ENCODE measurements at places on chromosomes 7 and 10. TPM values are rescaled to one million over a fixed set of nuclear protein-coding genes. Genes with fewer than 3 reads are reported as not detected.

GRCh38 chr10:30093303-30093950, 34.0 kb upstream of the JCAD start:
- DNase-seq = no peak

GRCh38 chr10:28906934-28907333, 229.6 kb downstream of the BAMBI start:
- no peak for DNase-seq

GRCh38 chr7:103752995-103753394, 236.5 kb downstream of the RELN start:
- no peak for DNase-seq

Gene SDK1
- total RNA-seq = 1.3 TPM

- DNase-seq = no peak
Observed at GRCh38 chr10:30188101-30188500, 128.7 kb upstream of the JCAD start.

GRCh38 chr10:84765656-84766055, 437.3 kb downstream of the CCSER2 start:
- no peak for DNase-seq

Gene AOAH
- total RNA-seq = 1.9 TPM

- DNase-seq = no peak
Observed at GRCh38 chr7:151018421-151019129, 5.7 kb downstream of the ATG9B start.

Gene TDRD1
- total RNA-seq = 1.9 TPM

- DNase-seq = no peak
Observed at GRCh38 chr7:115005953-115006352, 84.1 kb downstream of the MDFIC start.

Gene OR6B1
- not detected for total RNA-seq

- no peak for DNase-seq
Observed at GRCh38 chr7:38594949-38595348, 36.2 kb downstream of the AMPH start.

Gene NYAP1
- total RNA-seq = 0.38 TPM

DNA sequence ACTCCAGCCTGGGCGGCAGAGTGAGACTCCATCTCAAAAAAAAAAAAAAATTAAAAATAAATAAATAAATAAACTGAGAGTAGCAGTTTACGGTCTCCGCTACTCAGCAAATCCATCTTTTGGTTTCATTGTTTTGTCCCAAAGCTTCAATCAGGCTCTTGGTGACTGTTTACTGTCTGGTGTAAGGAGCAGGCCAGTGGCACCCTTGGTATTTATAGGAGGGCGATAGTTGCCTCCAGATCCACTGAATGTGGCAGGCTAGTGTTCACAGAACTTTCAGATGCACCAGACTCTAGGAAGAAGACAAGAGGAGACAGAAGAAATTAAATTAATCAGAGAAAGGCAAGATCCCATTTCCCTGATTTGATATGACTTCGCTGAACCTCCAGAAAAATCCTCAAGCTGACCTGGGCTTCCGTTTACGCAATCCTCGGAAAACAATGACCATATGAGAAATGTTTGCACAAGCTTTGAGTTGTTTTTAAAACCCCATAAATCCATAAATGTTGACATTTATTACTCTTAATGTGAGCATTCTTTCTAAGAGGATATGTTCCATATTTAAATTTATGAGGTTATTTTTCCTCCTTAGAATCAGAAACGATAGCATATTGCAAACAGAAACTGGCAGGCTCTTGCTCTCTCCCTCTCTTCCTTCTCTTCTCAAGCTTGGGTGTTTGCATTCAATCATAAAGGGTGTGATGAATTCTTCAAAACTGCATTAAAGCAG, 7.1 kb upstream of the MUC3A start:
- DNase-seq = no peak

DNA sequence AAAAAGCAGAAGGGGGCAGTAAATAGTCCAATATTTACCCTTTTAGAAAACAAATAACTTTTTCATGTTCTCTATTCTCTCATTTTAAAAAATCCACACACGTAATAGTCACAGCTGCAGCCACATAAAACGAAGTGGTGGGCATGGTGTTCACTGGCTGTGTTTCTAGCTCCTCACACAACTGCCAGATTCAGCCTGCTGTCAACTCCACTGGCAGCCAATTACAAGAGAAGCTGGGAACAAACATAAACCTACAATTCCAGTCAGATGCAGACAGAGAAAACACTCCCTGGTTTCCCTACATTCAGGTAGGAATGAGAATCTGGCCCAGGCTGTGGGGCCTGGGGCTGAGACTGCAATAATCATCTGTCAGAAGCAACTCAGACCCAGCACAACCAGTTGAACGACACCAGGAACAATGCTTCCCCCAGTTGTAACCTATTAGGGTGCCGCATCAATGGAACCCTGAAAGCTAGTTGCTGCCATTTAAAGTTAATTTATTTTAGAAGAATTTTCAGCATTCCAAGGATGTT, 29.1 kb downstream of the ERCC6 start:
- no peak for DNase-seq

- DNase-seq = peak; percentile 26
Observed at GRCh38 chr10:119616882-119617570, 20.3 kb upstream of the TIAL1 start.

DNA sequence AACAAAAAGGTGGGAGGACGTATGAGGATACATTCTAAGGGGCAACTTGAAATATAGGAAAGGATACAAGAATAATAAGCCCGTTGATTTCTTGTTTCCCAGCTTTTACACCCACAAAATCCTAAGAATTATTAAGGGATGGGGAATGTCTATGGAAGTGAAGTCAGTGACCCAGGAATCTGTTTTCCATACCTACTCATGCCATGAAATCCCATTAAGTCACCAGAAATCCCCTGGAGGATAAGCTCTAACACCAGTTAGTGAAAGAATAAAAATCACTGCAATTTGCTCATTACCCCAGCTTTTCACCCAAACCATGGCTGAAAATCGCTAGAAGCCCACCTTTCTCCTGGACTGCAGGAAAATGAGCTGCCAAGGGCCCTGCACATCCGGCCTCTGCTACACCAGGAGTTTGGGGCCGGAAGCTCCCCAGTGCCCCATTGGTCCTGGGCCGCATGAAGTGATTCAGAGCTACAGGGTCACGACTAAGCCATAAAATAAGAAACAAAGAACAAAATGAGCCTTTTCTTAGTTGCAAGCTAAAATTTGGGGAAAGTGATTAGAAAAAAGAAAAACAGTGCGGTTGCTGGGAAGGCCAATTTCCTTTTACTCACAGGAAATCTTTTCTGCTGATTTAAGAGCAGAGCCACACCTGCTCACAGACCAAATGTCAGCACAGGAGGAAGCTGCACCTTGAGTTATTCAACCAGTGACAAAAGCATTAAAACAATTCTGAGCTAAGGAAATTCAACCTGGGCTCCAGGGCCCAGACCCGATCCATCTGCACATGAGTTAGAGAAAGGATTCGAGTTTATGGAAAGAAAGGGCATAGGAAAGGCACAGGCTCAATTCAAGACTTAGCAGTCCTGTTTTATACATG, 40.3 kb downstream of the HIPK2 start:
- DNase-seq = no peak

GRCh38 chr7:25500393-25500921, 272.2 kb upstream of the NPVF start:
- DNase-seq = no peak

- DNase-seq = peak; percentile 69
Observed at GRCh38 chr10:16792675-16793074, 24.5 kb downstream of the RSU1 start.

Gene HTR7
- total RNA-seq = 0.22 TPM

Gene SEMA3D
- total RNA-seq = 1.8 TPM

Gene HOXA1
- not detected for total RNA-seq

DNA sequence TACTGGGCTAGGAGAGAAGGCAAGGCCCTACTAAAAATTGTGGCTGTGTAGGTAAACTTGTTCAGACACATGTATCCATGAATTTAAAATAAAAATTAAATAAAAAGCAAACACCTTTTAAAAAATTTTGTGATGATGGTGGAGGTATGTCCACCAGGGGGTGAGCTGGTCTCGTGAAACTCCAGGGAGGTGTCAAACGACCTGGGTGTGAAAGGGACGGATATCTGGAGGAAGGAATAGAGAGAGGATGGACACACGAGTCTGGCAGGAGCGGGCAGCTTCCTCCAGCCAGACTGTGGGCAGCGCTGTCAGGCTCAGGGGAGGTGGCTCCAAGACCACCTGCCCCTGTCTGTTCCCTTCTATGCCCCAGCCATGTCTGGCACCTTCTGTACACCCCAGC, 34.8 kb upstream of the DMBT1 start:
- DNase-seq = no peak

Gene HMX3
- not detected for total RNA-seq

DNA sequence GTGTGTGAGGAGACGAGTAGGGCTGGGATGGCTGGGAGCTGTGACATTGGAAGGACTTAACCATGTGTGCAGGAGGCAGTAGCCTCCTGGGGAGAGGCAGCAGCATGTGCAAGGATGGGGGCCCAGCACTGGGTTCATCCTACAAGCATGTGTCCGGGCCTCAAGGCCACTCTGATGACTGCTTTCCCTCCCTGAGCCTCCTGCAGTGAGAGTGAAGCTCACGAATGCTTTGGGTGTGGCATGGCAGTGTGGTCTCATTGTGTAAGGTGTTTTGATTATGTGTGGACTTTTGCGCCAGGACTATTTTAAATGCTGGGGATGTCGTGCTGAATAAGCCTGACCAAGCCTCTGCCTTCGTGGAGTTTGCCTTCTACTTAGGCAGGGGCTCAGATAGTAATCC, 122.0 kb upstream of the INSYN2A start:
- no peak for DNase-seq

Gene PLPP4
- total RNA-seq = not detected

DNA sequence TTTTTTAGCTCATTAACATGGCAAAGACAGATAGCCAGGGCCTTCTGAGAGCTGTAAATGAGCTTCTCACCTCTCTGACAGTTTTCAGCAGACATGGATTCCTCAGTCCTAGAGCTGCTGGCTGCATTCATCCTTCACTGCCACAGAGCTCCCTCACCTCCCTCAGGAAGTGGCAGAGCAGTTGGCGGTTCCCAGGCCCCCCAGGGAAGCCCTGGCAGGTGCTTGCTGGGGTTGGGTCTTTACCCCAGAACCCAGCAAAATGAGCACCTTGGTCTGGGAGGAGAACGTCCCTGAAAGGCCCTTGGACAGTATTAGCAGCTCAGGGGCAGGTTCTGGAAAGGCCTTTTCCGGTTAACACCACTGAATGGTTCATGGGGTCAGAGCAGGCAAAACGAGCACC, 288.0 kb downstream of the PTPRN2 start:
- DNase-seq = no peak

DNA sequence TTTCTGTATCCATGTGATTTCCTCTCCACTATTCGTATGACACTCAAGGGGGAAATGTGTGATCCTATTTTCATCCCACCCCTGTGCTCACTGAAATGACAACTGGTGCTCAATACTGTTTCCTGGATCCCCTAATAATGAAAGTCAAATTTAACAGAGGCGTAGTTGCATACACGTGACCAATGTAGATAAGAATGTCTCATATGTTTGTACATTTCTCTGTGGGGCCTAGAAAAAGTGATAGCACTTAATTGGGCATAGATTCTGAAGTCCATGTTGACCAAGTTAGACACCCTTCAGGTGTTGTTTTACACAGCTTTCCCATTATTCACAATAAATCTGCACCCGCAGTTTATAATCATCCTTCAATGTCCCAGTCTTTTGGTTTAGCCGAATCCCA, 59.1 kb downstream of the JAZF1 start:
- DNase-seq = no peak

Gene FAM13C
- 5.2 TPM for total RNA-seq

- DNase-seq = no peak
Observed at GRCh38 chr10:103636492-103636891, 143.0 kb downstream of the NEURL1 start.

Gene OLAH
- total RNA-seq = not detected

Gene NSUN5
- 15.9 TPM for total RNA-seq

- no peak for DNase-seq
Observed at GRCh38 chr7:128737441-128737840, 1.7 kb upstream of the CALU start.

Gene GNAT3
- total RNA-seq = not detected

Gene BTBD16
- not detected for total RNA-seq

Gene ASZ1
- total RNA-seq = not detected

Gene ATP6V1F
- total RNA-seq = 101 TPM

GRCh38 chr7:101486433-101487104, 123.9 kb downstream of the COL26A1 start:
- DNase-seq = no peak
